ENCODE measurements at places on chromosomes 12 and 14.
A peak's percentile ranks its signal among the peaks of the same experiment; 100 is the strongest.

DNA sequence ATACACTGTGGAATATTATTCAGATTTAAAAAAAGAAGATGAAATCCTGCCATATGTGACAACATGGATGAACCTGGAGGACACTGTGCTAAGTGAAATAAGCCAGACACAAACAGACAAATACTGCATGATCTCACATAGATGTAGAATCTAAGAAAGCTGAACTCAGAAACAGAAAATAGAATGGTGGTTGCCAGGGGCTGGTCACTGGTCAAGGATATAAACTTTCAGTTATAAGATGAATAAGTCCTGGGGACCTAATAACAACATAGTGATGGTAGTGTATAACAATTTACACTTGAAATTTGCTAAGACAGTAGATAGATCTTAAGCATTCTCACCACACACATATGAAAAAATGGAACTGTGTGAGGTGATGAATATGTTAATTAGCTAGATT is 161.3 kb upstream of the TMCC3 start:
- DNase-seq = no peak

GRCh38 chr12:16604596-16605252 is 1.2 kb downstream of the LMO3 start:
- DNase-seq = no peak

DNA sequence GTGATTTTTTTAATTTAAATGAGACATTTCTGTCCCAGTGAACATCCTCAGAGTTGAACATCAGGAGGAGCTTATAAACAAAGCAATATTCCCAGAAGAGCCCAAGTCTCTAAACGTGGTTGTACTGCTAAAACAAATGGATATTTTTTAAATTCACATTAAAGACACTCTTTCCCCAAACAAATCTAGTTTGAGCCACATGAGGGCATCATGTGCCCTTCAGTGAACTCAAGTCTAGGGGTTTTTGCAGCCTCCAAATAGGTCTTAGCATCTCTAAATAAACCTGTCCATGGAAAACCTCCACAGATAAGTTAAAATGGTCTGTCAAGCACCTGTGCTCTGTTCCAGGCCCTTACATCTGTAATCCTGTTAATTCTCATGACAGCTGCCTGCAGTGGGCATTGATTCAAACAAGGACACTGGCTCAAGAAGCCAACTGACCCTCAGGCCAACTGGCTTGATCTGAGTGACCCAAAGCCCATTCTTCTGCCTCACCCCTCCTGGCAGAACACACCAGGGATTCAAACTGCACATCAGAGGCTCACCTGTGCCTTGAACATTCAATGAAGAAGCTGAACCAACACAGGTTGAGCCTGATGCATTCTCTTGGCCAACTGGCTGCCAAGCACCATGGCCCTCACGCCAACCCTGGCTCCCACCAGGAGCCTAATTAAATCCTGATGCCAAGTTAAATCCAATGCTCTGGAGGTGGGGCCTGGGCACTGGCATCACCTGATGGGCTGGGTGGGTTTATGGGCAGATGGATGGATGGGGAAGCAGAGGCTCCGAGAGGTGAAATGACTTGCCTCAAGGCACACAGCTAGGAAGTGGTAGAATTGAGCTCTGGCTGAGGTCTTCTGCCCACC is 8.6 kb downstream of the ISCU start:
- DNase-seq = no peak

DNA sequence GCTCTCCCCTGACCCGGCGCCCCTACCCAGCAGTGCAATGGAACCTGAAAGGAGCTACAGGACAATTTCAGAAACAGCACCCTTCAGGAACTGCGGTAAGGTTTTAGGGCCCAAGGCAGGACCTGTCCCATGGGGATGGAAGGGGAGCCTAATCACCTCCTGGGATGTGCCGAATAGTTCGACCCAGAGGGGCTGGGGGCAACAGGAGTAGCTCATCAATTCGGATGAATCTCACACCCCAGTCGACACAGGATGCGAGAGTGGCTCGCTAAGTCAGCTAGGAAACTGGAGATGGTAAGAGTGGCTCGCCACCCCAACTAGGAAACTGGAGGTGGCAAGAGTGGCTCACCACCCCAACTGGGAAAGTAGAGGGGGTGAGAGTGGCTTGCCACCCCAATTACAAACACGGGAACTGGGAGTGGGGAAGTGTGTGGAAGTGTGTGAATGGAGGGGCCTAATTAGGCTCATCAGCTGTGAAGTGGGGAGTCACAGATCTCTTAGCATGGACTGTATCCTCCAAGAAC is 57.1 kb downstream of the DHRS2 start:
- no peak for DNase-seq

DNA sequence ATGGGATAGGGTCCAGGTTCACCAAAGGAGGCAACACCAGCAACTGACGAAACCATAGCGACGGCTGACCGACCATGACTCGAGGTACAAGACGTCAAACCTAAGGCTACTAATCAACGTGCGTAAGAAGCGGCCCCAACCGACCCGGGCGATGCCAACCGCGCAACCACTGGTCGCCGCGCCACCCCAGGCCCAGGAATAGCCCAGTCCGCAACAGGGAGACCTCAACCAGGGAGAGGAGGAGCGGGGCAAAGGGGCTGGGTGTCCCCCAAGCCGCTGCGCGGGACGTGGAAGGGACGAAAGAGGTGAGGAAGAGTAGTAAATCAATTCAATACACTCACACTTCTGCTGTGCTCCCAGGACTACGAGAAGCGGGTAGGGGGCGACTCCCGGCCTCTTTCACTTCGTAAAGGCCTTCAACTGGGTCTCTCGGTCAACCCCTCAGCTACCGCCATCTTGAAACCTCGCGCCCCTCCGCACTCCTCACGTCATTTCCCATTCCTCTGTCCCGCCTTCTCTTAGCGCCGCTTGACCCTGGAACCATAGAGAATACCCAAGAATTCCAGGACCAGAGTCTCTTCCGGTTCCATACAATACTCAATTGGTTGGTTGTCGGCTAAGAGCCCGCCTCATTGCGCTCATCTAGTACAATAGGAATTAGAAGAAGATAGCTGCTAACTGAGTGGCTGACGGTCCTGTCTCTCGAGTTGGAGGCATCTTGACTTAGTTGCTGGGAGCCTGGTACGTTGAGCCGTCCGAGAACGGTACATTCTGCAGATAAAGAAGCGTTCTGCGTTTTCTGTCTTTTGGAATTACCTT is at the start of the genes C12orf60 and WBP11:
TSS of gene C12orf60 (plus strand) at position 660 of the 819 bp plus-strand sequence. CDS start 19,266 bp downstream, outside the sequence.
TSS of gene WBP11 (minus strand) at position 468 of the 819 bp plus-strand sequence. CDS start 2,095 bp downstream, outside the sequence.
- DNase-seq = peak; percentile 97

DNA sequence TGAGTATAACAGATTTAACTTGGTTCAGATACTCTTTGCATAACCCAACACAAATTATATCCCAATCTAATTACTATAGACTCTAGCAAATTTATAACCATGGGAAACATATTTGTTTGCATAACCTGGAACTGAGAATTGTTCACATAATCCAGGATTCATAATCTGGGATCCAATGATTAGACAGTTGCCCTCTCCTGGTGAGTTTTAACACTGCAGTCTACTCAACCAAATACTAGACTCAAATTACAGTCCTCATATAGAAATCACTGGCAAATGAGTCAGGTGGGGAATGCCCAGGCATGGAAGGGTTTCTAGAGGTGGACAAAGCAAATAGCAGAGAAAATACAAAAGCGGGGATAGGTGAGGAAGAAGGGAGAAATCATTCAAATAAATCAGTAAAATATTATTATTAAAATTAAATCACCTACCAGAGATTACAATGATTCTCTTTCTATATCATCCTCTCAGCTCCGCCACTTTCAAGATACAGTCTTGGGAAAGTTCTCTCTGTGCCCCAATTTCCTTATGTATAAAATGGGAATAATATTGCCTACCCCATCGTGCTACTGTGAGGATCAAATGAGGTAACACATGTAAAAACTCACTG is 9.4 kb downstream of the GCH1 start:
- peak; percentile 61 for DNase-seq

- DNase-seq = no peak
Measured at GRCh38 chr12:19746471-19746870, 307.2 kb downstream of the AEBP2 start.

DNA sequence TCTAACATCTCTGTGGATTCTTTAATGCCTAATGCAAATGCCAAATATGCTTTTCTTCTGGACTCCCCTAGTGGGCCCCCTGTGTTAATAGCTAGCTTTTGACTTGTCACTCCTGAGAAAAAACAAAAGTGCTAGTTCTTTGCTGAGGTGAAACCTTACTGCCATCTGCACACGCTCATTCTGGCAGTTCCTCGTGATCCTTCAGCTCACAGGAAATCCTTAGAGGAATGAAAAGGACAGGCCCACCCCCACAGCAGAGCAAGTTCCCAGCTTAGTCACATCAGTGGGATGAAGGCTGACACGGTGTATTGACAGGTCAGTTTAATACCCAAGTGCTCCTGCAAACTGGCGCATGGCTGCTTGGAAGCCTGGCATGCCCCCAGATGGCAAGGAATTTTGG is 165.1 kb upstream of the ATP2B1 start:
- DNase-seq = no peak

DNA sequence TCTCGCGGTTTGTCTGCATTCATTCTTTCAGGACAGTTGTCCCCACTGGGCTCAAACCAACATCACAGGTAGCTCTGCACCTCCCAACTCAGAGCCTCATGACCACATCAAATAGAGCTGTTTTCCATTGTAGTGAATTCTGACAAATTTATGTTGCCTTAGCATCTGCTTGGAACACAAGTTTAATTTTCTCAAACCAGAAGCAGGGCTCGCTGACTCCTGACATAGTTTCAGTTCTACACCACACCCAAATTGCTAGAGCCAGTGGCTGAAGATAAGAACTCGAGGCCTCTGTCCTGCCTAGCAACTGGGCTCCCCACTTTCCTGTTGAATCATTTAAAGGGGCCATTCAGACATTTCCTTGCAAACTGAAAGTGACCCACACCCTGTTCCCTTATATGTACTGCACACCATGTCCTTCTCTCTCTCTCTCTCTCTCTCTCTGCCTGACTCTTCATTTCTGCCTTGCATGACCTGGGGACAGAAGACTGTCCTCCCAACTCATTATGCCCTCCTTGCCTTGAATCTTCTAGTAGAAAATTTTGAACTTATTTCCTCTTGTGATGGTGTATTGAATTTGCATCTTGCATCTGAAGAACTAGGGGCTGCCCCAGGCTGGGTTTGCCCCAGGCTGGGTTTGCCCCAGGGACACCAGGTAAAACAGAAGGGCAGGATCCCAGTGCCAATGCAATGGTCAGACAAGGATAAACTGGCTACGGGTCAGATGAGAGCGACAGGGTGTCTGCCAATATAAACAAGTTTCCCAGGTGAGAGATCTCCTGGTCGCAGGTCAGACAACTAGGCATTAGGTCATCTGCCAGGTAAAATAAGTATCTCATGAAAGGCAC is 9.7 kb upstream of the WSCD2 start:
- DNase-seq = no peak

GRCh38 chr14:92668276-92668973 is 80.0 kb downstream of the LGMN start:
- no peak for DNase-seq

- DNase-seq = no peak
Measured at GRCh38 chr14:29425705-29426482, 501.8 kb downstream of the PRKD1 start.

- DNase-seq = no peak
Measured at GRCh38 chr14:98466807-98467206, 805.2 kb downstream of the BCL11B start.

GRCh38 chr12:20507711-20508110 is 139.4 kb downstream of the PDE3A start:
- DNase-seq = no peak

- DNase-seq = no peak
Measured at GRCh38 chr12:52204931-52205505, 13.2 kb upstream of the KRT80 start.

Measured in CD4-positive, alpha-beta T cell treated with Interleukin-4 for 4 hours (primary cell).